Skin of body (tissue), 3 donors: ENCODE measurements at places on chromosomes 16 and 17. TPM values are rescaled to one million over a fixed set of nuclear protein-coding genes. Genes with fewer than 3 reads are reported as not detected.

The RABEP1 gene
- total RNA-seq, result 29.5 TPM

The GNG13 gene
- total RNA-seq, result not detected

The LRRC37A gene
- 2.5 TPM for total RNA-seq

The PLA2G10 gene
- total RNA-seq, result not detected

The MAP2K3 gene
- total RNA-seq, result 19.8 TPM

The GAS2L2 gene
- not detected for total RNA-seq

The LPO gene
- not detected for total RNA-seq

The RPAIN gene
- 43.8 TPM for total RNA-seq

The BAIAP3 gene
- 1.2 TPM for total RNA-seq

The MT1G gene
- total RNA-seq, result 1.8 TPM

The SLC13A2 gene
- 0.20 TPM for total RNA-seq

The DOC2B gene
- total RNA-seq, result 4.4 TPM

The IL17C gene
- total RNA-seq, result 0.39 TPM

The PTGES3L gene
- total RNA-seq, result 4.8 TPM

The SLC38A8 gene
- total RNA-seq, result not detected

The MARVELD3 gene
- 3.0 TPM for total RNA-seq

The WFDC1 gene
- 5.8 TPM for total RNA-seq

The TIMP2 gene
- total RNA-seq, result 101 TPM

The CDH3 gene
- 41.4 TPM for total RNA-seq

The MFSD6L gene
- total RNA-seq, result 0.20 TPM

The SSTR5 gene
- total RNA-seq, result not detected

The KRT27 gene
- 428 TPM for total RNA-seq

The GCSH gene
- 23.5 TPM for total RNA-seq

The RTN4RL1 gene
- total RNA-seq, result 3.0 TPM

The KRTAP4-12 gene
- 0.89 TPM for total RNA-seq

The DNAI2 gene
- total RNA-seq, result not detected

The SPNS2 gene
- total RNA-seq, result 24.1 TPM

The SLFN14 gene
- 1.6 TPM for total RNA-seq

The LGALS9C gene
- total RNA-seq, result 2.7 TPM

The DNASE1L2 gene
- 17.3 TPM for total RNA-seq

The GNGT2 gene
- not detected for total RNA-seq

The IRX5 gene
- total RNA-seq, result 13.5 TPM

The OTOA gene
- total RNA-seq, result 0.10 TPM
